ENCODE measurements at places on chromosomes 4 and X.

GRCh38 chr4:110710070-110710469 lies 87.2 kb upstream of the PITX2 start:
- no peak for DNase-seq

DNA sequence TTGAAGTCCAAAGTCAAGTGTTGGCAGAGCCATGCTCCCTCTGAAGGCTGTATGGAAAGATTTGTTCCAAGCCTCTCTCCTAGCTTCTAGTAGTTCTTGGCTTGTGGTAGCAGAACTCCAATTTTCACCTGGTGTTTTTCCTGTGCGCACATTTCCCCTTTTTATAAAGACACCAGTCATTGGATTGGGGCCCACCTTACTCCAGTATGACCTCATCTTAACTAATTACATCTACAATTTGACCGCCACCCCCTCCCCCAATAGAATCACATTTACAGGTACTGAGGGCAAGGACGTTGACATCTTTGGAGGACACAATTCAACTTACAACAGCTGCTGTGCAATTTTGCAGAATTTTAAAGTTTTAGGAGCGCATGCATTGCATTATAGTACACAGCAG lies 16.8 kb downstream of the RAB39B start:
- no peak for DNase-seq

GRCh38 chr4:95610061-95610569 lies 61.3 kb upstream of the UNC5C start:
- DNase-seq: no peak

- no peak for DNase-seq
Measured at GRCh38 chrX:129741880-129742758, 3.3 kb downstream of the XPNPEP2 start.

- no peak for DNase-seq
Measured at GRCh38 chr4:36523182-36523581, 241.8 kb downstream of the DTHD1 start.

Measured in NCI-H2081 (cell line).